Breast epithelium (tissue), 4 donors: ENCODE measurements at places on chromosomes 6 and 20. TPM values are rescaled to one million over a fixed set of nuclear protein-coding genes. Genes with fewer than 3 reads are reported as not detected.

The LY6G6D gene
- not detected for total RNA-seq

The TP53TG5 gene
- total RNA-seq: 1.3 TPM

DNA sequence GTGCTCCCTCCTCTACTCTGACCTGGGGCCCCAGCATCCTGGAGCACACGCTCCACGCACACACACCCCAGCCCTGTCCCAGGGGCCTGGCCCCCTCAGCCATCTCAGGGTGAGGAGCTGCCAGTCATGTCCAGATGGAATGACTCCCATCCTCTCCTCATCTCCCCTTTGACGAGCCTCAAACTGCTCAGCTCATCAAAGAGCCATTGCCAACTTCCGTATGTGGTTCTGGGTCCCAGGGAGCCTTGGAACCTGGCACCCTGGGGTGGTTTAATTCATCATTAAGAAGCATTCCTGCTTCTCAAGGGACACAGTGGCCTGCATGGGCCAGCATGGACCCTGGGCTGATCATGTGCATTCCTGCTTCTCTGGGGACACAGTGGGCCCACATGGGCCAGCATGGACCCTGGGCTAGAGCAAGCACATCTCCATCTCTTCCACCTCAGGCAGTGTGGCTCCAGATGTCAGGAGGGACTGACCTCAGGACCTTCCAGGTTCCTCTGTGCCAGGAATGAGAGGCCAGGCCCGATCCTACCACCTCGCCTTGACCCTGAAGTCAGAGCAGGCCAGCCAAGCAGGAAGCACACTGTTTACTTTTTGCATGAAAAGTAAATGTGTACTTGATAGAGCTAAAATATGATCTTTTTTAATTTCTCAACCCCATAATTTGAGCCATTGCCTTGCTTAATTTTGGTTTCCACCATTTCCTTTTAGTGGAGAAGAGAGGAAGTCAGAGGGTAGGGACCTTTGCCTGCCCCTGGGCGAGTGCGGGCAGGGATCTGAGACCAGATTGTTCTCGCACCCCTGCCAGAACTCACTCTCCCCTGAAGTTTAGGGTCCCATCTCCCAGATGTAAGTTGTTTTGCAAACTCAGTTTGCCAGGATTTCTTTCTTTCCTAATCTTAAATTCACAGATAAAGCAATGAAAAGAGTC is 26.1 kb downstream of the SPATA2 start:
- H3K4me1 ChIP-seq: no peaks in the 10 kb centered on the region
- H3K27ac ChIP-seq: no peak overlapping the region

DNA sequence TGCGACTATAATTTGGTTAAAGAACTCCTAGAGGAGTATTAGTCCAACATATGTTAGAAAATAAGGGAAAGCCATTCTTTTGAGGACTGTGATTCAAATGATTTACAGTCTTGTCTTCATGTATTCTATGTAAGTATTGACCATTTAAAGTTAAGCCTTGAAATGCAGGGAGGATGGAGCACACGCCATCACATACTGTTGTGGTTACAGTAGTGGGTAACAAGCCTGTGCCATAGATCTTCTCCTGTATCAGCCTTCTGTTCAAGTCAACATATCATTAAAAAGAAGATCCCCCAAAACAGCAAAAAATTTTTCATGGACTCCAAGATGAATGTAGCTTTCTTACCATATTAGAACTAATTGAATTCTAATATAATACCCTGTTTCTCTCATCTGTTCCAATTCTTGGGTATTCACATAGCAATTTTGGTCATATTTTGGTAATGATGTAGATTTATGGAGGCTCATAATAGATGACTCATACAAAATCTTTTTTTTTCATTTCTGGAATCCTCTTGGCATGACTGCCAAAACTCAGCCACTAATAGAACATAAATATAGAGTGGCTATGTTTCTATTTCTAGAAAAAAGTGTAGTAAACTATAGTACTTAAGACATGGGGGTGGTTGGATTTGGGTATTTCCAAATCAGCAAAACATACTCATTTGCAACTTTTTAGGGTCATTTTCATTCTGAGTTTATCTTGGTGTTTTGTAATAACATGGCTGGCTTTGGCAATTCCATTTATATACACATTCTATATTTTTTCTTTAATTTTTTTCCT is 413.5 kb downstream of the BCKDHB start:
- H3K4me1 ChIP-seq: no peaks in the 10 kb centered on the region
- DNase-seq: no peak
- no peaks in the 10 kb centered on the region for H3K36me3 ChIP-seq
- H3K27me3 ChIP-seq: no peaks in the 10 kb centered on the region

GRCh38 chr20:59461526-59461925 is 142.8 kb upstream of the PHACTR3 start:
- H3K36me3 ChIP-seq: no peaks in the 10 kb centered on the region
- no peak overlapping the region for H3K4me3 ChIP-seq
- no peak for DNase-seq
- no peaks in the 10 kb centered on the region for H3K4me1 ChIP-seq
- no peaks in the 10 kb centered on the region for H3K27me3 ChIP-seq

- no peaks in the 10 kb centered on the region for H3K36me3 ChIP-seq
- peaks cover 19% of the 10 kb centered on the region for H3K4me1 ChIP-seq
- peaks cover 97% of the 10 kb centered on the region for H3K27me3 ChIP-seq
- no peak overlapping the region for H3K4me3 ChIP-seq
Observed at GRCh38 chr6:98831057-98831958, 3.1 kb upstream of the POU3F2 start.
